ENCODE measurements at places on chromosomes 3 and 15.

GRCh38 chr3:11438646-11439045 lies 166.4 kb downstream of the ATG7 start:
- DNase-seq, result no peak

DNA sequence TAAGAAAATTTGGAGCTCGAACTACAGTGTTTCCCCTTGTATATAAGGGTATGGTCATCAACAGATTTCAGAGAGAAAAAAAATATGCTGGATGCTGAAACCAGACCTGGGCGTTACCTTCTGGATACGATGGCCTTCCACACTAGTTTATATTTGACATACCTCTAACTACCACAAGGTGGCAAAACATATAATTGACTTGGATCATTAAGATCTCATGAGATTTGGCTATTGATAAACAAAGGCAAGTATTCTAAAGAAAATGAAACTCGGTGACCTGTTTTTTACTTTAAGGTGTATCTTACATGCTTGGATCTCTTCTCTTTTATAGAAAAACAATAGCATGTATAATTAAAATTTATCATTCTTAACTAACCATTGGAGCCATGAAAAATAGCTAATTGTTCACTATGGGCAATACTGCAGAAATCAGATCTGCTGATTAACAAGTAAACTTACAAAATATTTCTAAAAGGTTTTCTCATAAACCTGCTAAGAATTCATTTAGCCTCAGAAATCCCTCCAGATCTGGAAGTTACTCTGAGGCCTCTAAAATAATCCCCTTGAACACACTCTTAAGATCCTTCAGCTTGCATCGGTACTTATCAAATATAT lies 300.6 kb upstream of the KCNH8 start:
- DNase-seq, result peak; percentile 58

DNA sequence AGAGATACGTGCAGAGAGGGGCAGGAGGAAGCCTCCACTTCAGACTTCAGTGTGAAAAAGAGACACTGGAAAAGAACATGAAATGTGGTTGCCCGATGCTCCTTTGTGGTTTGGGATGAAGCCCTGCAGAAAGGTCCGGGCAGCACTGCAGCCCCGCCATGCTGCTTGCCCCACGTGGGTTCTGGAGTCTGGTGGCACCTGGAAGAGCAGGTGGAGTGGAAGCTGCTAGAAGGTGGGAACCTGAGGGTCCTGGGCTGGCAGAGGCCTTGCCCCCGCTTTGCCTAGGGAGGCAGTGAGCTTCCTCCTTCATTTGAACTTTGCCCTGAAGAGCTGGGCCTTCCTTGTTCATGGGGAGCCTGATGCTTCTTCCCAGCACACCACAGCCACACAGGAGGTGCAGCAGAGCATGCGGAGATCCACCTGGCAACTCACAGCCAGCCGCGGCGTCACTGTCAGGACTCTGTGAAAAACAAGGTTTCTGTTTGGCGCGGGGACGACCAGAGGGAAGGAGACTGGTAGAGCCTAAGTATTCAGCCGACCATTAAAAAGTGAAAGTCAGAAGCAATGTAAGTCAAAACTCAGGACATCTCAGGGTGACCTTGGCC lies 59.0 kb downstream of the APBA2 start:
- DNase-seq, result no peak

- DNase-seq, result no peak
Observed at GRCh38 chr3:189513281-189514117, 117.7 kb upstream of the TP63 start.

DNA sequence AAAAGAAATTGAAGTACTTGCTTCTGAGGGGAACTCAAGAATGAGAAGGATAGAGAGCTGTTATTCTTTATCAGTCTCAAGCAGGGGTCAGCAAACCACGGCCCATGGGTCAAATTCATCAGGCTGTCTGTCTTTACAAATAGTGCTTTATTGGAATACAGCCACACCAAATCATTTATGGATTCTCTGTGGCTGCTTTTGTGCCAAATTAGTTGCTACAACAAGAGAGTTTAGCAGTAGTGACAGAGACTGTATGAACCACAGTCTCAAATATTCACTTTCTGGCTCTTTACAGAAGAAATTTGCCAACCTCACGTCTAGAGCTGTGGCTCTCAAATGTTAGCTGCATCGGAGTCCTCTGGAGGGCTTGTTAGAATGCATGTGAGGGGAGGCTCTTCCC lies 258.0 kb upstream of the RARB start:
- DNase-seq, result no peak

DNA sequence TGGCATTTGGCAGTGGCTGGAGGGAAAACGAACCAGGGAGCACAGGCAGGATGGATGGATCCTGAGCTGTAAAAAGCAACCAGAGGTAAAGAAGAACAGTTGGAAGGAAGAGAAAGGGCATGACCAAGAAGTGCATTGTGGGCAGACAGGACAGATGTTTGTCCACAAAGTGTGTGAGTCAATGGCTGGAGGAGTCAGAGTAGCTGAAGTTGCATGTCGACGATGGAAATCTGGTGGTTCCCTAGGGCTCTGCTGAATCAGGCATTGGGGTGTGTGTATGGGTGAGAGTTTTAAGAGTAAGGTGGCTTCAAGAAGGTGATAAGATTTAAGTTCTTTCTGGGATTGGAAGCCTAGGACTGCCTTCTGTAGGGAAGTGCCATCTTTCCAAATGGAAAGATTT lies 214.0 kb upstream of the BHLHE40 start:
- no peak for DNase-seq

DNA sequence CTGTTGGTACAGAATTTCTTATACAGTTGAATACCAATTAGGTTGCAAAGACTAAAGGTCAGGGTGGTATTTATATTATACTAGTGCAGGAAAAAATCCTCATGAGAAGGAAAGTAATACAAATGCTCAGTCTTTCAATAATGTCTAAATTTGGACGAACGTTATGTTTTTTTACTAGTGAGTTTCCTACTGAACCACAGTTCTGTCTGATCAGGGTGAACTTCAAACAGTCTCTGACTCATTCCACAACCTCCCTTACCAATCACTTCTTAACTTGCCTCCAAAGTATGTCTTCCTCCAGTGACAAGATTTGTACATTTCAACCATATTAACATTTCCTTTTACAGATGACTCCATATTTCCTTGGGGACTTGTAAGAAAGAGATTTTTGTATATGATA lies 3.4 kb downstream of the TMEM212 start:
- no peak for DNase-seq

GRCh38 chr3:126202276-126202675 lies 21.9 kb upstream of the ALDH1L1 start:
- DNase-seq, result no peak

GRCh38 chr15:40249477-40250303 lies 10.8 kb downstream of the PAK6 start:
- DNase-seq, result no peak

- peak; percentile 62 for DNase-seq
Observed at GRCh38 chr3:5187920-5188418, 462 bp downstream of the EDEM1 start.

- no peak for DNase-seq
Observed at GRCh38 chr3:183203670-183204069, 41.1 kb upstream of the LAMP3 start.

GRCh38 chr3:72571052-72571451 lies 277.2 kb downstream of the SHQ1 start:
- no peak for DNase-seq

DNA sequence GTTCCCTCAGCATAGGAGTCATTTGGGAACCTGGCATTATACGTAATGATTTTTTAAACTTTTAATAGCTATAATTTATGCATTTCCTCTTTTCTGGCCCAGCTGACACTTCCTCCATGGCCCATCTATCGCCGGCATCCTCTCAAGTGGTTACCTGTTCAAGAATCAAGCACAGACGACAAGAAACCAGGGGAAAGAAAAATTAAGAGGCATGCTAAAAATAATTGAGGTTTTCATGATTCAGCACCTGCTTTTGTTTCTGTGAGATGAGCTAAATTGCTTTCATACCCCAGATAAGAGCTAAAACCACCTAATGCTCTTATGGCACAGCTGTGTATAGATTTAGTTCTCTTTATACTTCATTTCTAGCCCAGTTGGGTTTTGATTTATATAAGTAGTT lies 1.7 kb downstream of the SPCS1 start:
- peak; percentile 41 for DNase-seq

GRCh38 chr15:57451555-57451954 lies 75.2 kb downstream of the CGNL1 start:
- no peak for DNase-seq

GRCh38 chr15:85681386-85681785 lies 113.3 kb downstream of the KLHL25 start:
- peak; percentile 20 for DNase-seq

DNA sequence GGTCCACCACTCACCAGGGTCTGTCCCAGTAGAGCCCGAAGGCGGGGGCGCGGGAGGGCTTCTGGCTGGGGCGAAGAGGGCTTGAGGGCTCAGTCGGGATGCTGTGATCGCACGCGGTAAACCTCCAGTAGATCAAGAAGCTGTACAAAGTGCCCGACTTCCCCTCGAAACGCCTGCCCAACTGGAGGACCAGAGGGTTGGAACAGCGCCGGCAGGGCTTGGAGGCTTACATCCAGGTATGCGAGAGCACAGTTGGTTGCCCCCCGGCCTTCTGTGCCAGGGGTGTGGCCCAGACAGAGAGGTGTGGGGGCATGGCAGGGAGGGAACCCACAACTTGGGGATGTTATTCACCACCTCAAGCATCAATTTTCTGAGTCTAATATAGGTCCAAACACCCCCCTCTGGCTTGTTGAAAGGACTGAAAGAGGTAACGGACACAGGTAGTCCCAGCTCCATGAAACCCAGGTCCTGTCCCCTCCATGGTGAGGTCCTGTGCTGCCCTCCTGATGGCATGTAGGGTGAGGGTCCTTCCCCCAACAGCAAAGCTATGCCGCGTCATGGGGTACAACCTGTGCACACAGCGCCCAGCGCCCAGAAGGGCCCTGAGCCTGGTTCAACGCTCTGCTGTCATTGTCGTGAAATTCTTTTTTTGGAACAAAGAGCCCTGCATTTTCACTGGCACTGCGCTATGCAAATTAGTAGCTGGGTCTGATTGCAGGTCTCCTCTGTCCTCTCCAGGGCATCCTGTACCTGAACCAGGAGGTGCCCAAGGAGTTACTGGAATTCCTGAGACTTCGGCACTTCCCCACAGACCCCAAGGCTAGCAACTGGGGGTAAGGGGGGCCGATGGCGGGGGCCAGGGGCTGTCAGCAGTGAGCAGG lies 1.2 kb downstream of the SNX22 start:
- DNase-seq, result peak; percentile 60

- peak; percentile 37 for DNase-seq
Observed at GRCh38 chr15:84816694-84817465, at the start of gene ALPK3. ALPK3 (plus strand) TSS chr15:84817356; CDS start chr15:84817453, 97 bp downstream.

DNA sequence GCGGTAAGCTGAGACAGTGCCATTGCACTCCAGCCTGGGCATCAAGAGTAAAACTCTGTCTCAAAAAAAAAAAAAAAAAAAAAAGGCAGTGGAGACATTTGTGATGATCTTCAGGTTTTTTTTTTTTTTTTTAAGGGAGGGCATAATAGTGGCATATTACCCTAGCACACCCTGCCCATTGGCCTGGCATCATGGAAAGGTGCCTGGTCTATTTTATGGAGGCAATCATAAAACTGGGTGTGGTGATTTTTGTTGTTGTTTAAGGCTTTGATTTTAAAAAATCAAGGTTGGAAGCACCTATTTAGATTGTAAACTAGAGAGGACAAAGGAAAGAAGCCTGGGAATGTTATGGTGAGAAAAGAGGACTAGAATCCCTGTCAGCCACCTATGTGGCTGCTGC lies 6.0 kb downstream of the IQGAP1 start:
- no peak for DNase-seq

DNA sequence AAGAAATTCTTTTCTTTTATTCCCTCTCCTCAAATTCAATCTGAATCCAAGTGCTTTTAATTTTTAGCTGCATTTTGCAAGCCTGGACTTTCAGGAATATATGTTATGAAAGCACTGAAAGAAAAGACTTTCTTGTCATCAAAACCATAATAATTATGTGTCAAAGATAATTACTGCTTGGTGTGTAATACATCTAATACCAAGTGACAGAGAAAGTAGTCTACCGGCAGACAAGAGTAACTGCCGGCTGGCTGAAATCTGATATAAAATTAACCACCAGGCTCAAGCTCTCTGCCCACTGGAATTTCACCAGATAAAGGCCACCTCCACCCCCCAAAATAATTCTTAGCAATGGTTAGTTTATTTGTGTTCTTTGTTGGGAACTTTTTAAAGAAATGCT lies 220.9 kb upstream of the CDIN1 start:
- DNase-seq, result no peak

- DNase-seq, result no peak
Observed at GRCh38 chr15:68017201-68017600, 36.9 kb upstream of the PIAS1 start.

DNA sequence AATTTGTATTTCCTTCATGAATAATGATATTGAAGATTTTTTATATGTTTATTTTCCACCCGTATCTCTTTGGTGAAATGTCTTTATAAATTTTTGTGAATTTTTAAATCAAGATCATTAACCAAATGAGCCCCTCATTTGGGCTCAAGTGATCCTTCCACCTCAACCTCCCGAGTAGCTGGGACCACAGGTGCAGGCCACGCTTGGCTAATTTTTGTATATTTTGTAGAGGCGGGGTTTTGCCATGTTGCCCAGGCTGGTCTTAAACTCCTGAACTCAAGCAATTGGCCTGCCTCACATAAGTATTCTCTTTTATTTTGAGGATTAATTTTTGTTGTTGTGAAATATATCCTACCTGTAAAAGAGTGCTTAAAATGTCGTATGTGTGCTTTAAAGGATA lies 4.9 kb downstream of the BBS4 start:
- no peak for DNase-seq

DNA sequence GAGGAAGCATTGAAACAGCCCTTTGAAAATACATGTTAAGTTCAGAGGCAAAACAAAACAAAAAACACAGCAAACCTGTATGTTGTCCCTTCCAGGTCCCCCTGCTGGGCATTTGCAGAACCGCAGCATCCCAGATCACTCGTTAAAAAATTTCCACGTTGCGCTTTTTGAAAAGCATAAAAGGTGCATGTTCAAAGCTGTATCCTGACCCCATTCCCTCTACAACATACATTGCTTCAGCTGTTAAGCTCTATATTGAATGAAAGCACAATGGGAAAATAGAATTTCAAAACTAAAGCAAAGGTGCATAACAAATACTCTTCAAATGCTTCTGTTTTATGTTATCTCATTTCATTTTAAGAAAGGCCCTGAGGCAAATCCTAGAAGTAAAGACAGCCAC lies 328.3 kb downstream of the THSD4 start:
- DNase-seq, result peak; percentile 63

GRCh38 chr3:23810343-23811184 lies 4.8 kb downstream of the UBE2E1 start:
- peak; percentile 83 for DNase-seq

Measured in hematopoietic multipotent progenitor cell treated with erythropoietin and hydrocortisone succinate and interleukin-3 and kit ligand, for 4 days (in vitro differentiated cells).